ENCODE measurements at places on chromosomes 13 and 19. TPM values are rescaled to one million over a fixed set of nuclear protein-coding genes. Genes with fewer than 3 reads are reported as not detected.

DNA sequence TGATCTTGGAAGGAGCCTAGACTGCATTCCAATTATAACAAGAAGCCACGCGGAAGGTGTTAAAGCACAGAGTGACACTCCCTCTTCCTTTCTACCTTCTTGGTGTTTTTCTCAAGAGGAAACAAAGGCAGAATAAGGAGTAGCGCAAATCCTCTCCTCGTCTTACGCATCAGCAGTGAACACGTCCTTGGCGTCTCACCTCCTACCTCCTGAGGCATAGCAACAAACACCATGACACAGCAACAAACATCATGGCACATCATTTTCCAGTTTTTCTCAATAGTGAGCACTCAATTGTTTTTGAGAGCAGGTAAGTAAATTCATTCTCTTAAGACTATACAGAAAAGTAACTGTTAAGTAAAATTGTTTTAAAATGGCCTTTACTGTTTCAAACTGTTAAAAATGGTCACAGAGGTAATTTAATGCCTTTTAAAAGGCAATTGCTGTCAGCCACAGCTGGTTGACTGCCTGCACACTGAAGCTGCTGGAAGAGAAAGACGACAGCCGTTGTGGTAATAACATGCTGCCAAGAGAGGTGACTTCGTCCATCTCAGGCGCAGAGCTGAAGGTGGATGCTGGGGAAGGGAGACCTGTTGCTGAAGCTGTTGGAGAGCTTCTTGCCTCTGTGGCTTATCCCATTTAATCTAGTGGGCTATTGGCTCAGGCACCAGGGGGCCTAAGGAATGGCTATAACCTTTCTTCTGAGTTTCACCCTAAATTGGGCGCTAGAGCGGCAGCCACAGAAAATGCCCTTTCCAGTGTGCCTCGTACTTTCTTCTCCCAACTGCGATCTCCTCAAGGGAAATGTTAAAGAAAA is 703.7 kb downstream of the UQCRFS1 start:
- no peak for DNase-seq

DNA sequence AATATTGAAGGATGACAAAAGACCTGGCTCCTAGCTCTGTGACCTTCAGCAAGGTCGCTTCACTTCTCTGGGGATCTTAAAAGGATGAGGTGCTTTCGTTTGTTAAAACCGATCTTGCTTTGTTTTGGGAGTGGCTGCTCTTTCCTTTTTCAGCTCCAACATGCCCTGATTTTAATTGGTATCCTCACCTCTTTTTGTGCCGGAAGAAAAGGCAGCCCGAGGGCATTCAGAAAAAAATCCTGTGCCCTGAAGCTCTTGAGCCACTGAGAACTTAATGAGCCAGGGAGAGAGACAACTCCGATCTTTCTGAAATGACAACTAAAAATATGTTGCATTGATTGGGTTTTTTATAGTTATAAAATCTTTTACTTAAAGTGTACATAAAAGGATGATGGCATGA is 19.4 kb downstream of the CLDN10 start:
- no peak for DNase-seq

- peak; percentile 72 for DNase-seq
These were observed 169.3 kb downstream of the COL4A1 start for GRCh38 chr13:110137680-110138009.

DNA sequence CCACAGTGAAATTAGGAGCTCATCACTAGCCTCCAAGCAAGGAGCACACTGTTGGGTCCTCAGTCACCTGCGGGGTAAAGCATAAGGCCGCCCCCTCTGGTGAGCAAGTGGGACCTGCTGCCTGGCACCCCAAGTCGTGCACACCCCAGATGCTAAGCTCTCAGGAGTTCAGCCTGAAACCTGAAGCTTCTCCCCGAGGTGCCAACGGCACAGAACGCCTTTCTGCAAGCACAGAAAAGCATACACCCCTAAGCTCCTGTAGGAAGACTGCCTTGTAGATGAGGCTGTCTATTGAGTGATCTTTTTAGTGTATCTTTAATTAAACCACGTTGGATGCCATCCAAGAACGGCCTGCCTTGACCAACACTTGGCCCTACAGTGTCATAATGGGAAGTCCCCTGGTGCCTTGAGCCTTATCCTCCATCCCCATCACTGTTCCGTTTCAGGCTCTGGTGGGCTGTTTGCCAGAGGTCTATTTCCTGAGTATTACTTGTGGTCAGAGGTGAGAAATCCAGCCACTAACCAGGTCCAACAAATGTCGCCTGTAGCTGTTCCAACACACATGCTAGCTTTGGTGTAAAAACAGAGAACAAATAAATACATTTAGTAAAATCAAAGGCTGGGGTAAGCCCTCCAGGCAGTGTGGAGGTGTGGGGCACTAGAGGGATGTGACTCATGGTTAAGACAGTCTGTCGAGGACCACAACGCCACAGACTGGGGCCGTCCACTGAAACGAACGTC is 44.8 kb downstream of the C13orf42 start:
- peak; percentile 54 for DNase-seq

The ZNF813 gene
- total RNA-seq: 3.9 TPM

- DNase-seq: no peak
These were observed 8.1 kb downstream of the ISYNA1 start for GRCh38 chr19:18429717-18430416.

GRCh38 chr13:107291875-107292274 is 723.9 kb upstream of the ARGLU1 start:
- DNase-seq: no peak

DNA sequence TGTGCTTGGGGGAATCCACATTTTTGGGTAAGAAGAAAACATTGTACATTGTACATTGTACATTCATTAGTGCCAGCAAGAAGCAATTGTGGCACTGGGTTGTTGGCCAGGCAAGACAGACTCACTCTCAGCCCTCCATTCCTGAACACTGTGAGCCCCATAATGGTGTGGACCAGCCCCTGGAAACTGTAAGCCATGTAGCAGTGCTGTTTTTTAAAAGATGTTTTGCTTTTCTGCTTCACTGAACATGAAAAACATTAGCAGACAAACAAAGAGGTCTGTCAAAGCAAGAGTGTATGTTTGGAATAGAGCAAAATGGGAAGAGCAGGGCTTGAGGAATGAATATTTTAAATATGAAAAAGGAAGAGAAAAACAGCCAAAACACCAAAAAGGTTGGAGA is 39.1 kb upstream of the IL17D start:
- no peak for DNase-seq

DNA sequence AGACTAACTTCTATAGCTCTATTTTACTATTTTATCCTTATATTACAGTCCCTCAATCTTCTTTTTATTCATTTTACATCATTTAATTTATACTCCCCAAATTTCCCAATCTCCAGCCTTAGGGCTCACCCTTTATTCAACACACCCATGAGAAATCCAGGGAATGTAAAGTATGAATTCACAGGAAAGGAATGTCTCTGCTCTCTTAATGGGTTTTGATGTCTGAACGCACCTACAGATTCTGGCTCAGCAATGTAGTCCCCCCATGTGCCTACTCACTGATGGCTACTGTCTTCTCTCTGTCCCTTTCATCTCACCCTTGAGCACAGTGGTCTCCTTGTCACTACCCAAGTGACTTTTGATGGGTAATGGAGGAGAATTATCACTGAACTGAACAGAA is 32.8 kb downstream of the TNFSF13B start:
- no peak for DNase-seq

DNA sequence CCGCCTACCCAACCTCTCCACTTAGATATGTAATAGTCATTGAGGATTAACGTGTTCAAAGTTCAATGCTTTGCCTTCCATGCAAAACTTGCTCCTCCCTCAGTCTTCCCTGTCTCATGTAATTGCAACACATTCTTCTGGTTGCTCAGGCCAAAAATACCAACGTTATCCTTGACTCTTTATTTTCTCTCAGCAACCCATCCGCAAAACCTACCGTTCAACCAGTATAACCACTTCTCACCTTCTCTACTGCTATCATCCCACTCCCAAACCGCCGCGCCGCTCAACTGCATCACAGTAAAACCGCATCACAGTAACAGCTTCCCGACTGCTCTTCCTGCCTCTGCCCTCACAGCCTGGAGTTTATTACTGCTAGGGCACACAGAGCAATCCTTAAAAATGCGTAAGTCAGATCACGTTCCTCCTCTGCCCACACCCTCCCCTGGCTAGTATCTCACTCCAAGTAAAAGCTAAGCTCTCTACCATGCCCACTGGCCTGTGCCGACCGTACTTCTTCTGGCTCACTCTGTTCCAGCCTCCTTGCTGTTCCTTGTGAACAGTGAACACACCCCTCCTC is 8.2 kb downstream of the MTIF3 start:
- DNase-seq: no peak

The EPSTI1 gene
- total RNA-seq: 2.7 TPM

The MBD3L3 gene
- total RNA-seq: not detected

DNA sequence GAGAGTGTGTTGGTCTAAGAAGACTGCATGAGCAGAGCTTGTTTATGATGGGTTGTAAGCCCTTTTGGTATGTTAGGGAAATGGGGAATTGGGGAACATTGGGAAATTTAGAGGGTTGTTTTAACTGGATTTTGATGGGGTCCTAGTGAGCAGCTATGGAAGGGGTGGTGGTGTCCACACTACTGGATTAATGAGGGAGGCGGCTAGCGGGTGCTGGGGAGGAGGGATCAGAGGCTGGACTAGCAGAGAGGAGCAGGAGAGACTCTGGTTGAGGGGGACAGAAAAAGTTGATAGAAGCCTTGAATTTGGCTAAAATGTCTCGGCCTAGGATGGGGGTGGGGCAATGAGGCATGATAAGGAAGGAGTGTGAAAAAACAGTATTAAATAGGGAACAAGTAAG is 1369.1 kb downstream of the UQCRFS1 start:
- no peak for DNase-seq

GRCh38 chr13:24306632-24307031 is 2.7 kb upstream of the C1QTNF9 start:
- DNase-seq: no peak

DNA sequence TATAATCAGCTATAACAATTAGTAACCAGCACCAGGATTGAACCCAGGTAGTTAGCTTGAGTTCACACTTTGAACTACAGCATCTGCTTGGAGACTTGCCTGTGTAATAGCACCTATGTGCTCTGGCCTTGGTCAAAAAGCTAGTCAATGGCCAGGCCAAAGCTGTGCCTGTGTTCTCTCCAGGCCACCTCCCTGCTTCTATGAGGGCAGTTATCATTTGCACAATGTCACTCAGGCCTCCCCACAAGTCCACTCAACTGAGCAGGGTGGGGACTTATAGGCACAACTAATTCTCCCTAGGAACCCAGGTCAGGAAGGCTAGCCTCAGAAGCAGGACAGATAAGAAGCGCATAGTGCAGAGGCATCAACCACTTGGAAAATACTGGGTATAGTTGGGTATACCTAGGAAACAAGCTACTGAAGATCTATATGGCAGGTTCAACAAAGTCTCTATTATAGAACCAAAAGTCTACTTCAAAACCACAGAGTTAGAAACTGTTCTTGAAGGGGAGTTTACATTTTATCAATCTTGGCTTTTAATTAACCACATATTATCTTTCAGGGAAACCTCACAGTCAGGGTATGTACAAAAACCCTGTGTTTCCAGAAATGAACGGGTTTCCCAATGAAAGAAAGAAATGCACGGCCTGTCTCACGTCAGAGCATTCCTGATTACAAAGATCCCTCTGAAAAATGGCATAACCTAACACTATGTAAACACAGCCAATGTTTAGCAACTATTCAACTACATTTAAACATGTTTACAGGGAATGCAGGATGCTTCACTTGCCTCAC is 140.9 kb downstream of the ABCC4 start:
- no peak for DNase-seq

DNA sequence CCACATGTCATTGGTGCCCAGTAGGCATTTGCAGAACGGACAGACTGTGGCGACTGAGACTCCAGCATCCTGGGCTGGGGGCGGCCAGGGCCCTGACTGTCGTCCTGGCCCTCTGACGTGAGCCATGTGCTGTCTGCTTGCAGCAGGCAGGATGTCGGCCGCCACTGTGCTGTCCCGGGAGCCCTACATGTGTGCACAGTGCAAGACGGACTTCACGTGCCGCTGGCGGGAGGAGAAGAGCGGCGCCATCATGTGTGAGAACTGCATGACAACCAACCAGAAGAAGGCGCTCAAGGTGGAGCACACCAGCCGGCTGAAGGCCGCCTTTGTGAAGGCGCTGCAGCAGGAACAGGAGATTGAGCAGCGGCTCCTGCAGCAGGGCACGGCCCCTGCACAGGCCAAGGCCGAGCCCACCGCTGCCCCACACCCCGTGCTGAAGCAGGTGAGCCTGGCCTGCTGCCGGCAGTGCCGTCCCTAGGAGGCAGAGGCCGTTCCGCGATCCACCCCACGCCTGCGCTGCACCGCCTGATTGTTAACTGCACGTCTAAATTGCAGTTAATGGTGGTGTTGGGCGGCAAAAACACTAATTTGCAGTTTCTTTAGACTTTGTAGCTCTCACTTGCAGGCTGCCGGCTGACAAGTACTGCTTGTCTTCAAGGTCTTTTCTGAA is 14.2 kb downstream of the TSSK6 start:
- DNase-seq: no peak

The CPAMD8 gene
- total RNA-seq: 3.2 TPM

The ZNF208 gene
- total RNA-seq: 0.35 TPM

The CEACAM16 gene
- total RNA-seq: 0.62 TPM

GRCh38 chr19:44050740-44051649 is 841 bp upstream of the ZNF223 start:
- no peak for DNase-seq

The KRTDAP gene
- total RNA-seq: 0.18 TPM

DNA sequence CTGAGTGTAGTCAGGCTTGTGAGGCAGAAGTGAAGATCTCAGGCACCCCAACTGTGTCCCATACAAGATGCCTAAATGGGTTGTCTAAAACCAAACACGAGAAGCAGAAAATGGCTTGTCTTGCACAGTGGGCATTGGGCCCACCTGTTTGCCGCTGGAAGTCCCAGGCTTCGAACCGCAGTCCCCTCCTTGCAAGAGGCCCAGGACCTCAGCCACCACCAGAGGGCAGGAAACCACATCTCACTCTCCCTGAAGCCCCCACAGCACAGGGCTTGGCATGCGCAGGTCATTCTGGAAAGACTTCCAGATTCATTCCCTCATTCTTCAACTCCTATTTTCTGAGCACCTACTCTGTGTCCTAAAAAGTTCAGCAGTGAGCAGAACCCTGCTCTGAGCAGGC is 973.7 kb downstream of the UQCRFS1 start:
- DNase-seq: no peak

- DNase-seq: no peak
These were observed 117.2 kb downstream of the UBL3 start for GRCh38 chr13:29733147-29733611.

- DNase-seq: peak; percentile 44
These were observed 113.2 kb downstream of the STARD13 start for GRCh38 chr13:33172400-33172799.

DNA sequence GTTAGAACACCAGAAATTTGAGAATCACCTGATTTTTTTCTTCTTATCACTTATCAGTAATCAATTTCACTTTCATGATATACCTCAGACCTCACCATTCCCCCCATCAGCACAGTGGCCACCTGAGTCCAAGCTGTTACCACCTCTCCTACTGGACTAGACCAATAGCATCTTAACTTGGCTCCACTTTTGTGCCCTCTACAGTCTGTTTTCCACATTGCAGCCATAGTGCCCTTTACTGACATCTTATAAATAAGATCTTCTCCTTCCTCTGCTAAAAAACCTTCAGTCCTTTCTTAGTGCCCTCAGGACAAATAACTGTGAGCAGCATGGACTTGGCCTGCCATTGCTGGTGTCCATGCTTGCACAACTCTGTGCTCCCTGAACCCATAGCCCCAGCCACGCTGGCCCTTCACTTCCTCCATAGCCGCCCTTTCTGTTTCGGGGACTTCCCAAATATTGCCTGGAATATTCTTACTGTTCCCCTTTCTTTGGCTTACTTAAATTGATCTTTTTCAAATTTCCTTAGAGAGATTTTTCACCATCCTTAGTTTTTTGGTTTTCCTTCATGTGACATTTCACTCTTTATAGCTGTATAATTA is 380.8 kb downstream of the LMO7 start:
- DNase-seq: no peak

GRCh38 chr13:47299304-47299703 is 402.5 kb upstream of the HTR2A start:
- no peak for DNase-seq

Measured in muscle of leg (tissue), 16 donors.